ENCODE measurements at places on chromosomes 1 and 21.
A peak's percentile ranks its signal among the peaks of the same experiment; 100 is the strongest.

GRCh38 chr1:61506944-61507500 lies 217.9 kb downstream of the TM2D1 start:
- DNase-seq: no peak

DNA sequence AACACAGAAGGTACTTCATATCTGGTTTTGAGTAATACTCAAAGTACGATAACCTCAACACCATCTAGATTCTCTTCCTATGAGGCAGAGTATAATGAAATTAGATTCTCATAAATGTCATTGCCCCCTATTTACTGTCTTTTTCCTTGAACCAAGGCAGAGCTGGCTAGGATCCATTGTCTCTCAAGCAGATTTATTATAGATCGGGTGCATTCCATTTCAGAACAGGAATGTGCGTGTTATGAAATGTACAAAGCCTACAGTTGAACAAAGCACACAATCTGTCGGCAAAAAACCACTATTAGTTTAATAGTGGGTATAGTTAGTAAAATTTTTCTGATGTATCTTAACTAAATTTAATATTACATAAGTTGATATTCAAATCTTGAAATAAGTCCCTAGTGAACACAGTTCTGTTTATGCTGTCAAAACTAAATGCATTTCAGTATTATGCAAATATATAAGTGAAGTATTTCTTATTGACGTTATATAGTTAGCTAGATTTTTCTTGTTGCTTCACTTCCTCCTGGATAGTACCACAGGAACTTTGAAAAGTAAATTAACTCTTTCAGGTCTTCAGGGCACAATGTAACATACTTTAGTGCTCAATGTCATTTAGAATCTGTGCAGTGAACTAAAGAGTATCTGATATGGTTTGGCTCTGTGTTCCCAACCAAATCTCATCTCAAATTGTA lies 92.1 kb downstream of the DDAH1 start:
- DNase-seq: no peak

DNA sequence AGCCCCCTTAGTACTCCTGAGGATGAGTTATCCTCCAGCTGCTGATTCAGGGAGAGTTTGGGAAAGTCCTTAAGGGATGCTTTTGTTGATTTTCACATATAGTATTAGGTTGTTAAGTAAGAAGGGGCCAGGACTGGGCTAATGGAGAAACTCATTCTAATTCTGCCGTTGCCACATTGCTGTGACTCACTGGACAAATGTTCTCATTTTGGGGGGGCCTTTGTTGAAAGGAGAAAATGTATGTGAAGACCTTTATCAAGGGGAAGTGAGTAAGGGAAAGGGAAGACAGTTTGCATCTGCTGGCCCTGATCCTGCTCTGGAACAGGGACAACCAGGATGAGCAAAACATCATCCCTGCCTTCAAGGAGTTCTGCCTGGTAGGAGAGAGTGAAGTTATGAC lies 123.2 kb upstream of the FGGY start:
- no peak for DNase-seq

GRCh38 chr1:153742411-153743142 lies 14.7 kb downstream of the INTS3 start:
- peak; percentile 78 for DNase-seq

DNA sequence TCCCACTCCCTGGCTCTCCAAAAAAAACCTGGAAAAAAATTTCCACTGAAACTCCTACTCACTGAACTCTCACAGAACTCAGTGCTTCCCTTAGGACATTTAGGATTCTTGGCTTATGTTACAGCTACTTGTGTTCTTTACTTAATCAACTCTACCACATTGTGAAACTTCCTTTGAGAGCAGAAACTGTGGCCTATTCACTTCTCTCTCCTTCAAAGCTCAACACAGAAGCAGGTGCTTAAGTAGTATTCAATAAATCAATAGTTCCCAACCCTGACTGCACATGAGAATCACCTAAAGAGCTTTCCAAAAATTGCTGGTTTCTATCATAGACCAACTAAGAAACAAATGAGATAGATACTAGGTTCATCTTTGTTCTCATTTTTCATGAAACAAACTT lies 67.9 kb upstream of the DMRTA2 start:
- no peak for DNase-seq

DNA sequence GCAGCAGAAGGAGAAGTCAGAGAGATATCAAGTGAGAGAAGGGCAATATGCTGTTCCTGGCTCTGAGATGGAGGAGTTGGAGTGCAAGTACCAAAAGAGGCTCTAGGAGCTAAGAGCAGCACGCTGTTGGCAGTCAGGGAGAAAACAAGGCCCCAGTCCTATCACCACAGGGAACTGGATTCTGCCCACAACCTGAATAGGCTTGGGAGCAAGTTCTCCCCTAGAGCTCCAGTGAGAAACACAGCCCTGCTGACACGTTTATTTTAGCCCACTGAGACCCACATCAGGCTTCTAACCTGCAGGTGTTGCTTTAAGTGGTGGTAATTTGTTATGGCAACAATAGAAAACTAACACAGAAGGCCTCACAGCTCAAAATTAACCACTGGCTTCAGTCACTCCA lies 31.8 kb upstream of the ZNF644 start:
- no peak for DNase-seq

DNA sequence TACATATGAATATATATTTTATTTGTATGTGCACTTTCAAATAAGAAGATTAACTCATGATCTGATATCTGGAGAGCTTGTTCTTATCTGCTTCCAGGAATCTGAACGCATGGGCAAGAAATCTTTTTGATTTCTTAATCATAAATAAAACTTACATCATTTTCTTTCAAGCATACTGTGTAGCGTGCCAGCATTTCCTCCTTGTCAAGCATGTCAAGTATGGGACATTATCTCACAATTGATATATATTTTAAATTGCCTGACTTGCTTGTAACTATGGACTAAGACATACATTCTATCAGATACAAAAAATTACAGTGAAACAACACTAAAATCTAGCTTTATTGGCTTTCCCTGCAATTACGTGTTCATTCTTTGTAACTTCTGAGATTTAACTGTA lies 1128.2 kb downstream of the PLA2G4A start:
- DNase-seq: no peak

DNA sequence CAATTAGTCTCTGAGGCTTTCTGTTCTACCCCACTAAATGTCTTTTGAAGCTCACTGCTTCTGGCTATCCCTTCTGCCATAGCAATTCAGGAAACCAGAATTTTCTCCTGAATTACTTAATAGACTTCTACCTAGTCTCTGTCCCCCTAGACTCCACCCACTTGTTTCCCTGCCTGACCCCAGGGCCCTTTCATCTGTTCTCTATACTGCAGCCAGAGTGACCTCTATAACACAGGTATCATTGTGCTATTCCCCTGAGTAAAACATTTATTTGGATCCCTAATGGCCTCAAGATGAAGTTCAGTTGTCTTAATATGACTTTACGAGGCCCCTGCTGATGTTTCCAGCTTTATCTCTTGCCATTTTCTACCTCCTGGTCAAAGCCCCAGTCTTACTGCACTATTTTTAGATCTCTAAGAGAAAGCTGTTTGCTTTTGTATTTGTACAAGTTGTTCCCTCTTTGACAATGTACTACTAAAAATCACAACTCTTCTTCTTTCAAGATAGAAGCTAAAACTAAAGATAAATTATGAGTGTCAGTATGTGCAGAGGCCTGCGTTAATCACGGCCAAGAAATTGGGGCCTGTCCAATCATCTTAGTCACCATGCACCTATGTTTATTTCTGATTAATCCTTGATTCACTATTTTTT lies 54.5 kb downstream of the ATP1B1 start:
- DNase-seq: no peak
